Transverse colon (tissue), 4 donors: ENCODE measurements at places on chromosomes 4 and X. TPM values are rescaled to one million over a fixed set of nuclear protein-coding genes. Genes with fewer than 3 reads are reported as not detected.

- DNase-seq = no peak
- no peak overlapping the region for H3K4me3 ChIP-seq
- H3K4me1 ChIP-seq = peaks cover 5% of the 10 kb centered on the region
Observed at GRCh38 chr4:83599183-83599582, 63.3 kb downstream of the GPAT3 start.

The ZNF280C gene
- 4.2 TPM for total RNA-seq

GRCh38 chr4:93072292-93072691, 756.3 kb upstream of the ATOH1 start:
- no peak overlapping the region for H3K4me3 ChIP-seq
- no peak overlapping the region for H3K27ac ChIP-seq
- no peaks in the 10 kb centered on the region for H3K36me3 ChIP-seq
- DNase-seq = no peak
- no peaks in the 10 kb centered on the region for H3K27me3 ChIP-seq
- H3K4me1 ChIP-seq = no peaks in the 10 kb centered on the region

The RWDD4 gene
- 4.1 TPM for total RNA-seq

- no peak overlapping the region for H3K4me3 ChIP-seq
- H3K36me3 ChIP-seq = no peaks in the 10 kb centered on the region
- H3K27me3 ChIP-seq = no peaks in the 10 kb centered on the region
- DNase-seq = peak; percentile 50
Observed at GRCh38 chr4:8200302-8200975, 1.3 kb downstream of the SH3TC1 start.

DNA sequence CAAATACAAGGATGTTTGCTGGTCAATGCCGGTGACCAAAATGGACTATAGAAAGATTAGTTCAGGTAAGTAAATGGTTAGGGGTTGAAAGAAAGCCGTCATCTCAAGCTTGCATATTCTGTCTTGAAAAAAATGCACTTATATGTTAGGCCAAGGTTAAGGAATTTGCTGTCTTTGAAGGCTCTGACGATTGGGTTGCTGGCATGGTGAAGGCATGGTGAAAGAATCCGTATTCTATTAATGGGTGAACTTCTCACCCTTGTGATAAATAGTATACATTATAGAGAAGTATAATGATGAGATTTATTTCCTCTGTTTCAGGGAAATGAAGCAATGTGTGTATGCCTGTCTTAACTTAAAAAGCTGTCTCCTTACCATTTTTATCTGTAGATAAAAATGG, 132.6 kb downstream of the ADGRL3 start:
- H3K27ac ChIP-seq = no peak overlapping the region
- no peaks in the 10 kb centered on the region for H3K36me3 ChIP-seq
- no peak for DNase-seq
- H3K4me3 ChIP-seq = no peak overlapping the region
- no peaks in the 10 kb centered on the region for H3K27me3 ChIP-seq

The CCDC110 gene
- total RNA-seq = not detected

GRCh38 chrX:102934624-102935023, 2.4 kb upstream of the RAB40AL start:
- no peak overlapping the region for H3K27ac ChIP-seq
- no peaks in the 10 kb centered on the region for H3K27me3 ChIP-seq
- DNase-seq = peak; percentile 18
- no peaks in the 10 kb centered on the region for H3K36me3 ChIP-seq

The L1CAM gene
- total RNA-seq = 5.2 TPM

The SYP gene
- total RNA-seq = 7.4 TPM

DNA sequence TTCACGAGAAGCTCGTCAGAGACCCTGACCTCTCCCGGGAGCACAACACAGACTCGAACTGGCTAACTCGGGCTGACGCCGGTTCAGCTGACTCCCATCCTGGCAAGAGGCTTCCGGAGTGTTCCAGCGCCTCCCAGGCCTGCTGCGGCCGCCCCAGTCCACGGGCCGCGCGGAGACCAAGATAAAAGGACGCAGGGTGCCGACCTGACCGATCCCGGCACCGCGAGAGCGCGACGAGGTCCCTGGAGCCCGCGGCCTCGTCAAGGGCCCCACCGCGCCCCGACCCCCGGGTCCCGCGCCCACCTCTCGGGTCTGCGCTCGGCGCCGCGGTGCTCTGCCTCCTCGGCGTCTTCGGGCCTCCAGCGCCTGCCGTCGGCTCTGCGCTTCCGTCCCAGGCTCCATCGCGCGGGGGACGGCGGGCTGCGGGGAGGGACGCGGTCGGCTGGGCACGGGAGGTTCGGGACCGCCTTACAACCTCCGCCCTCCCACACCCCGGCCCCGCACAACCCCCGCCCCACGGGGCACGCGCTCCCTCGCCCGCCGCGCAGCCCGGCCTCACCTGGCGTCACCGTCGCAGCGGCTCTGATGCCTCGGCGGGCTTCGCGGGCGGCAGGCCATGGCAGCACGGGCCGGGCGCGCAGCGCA, 426 bp downstream of the SLBP start:
- H3K27ac ChIP-seq = peak overlapping the region; percentile 99
- no peaks in the 10 kb centered on the region for H3K36me3 ChIP-seq
- DNase-seq = peak; percentile 63
- H3K27me3 ChIP-seq = no peaks in the 10 kb centered on the region
- peaks cover 43% of the 10 kb centered on the region for H3K4me1 ChIP-seq

DNA sequence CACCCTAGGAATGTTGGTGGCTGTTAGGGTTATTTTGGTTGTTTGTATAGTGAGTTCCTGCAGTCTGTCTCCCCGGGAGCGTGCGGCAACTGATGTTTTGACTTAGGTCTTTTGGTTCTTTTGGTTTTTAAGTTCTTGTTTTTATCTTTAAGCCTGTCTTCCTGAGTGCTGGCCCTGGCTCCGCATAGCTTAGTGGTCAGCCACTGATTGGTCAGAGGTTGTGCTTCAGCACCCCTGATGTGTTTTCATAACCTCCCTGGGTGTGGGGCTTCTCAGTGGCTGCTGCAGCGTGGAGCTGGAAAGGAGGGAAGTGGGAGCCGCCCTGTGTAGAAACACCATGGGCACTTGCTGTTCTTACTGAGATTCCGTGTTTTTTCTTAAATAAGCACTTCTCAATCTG, 5.1 kb downstream of the PIGG start:
- H3K36me3 ChIP-seq = no peaks in the 10 kb centered on the region
- no peak overlapping the region for H3K4me3 ChIP-seq
- DNase-seq = no peak
- no peaks in the 10 kb centered on the region for H3K27me3 ChIP-seq

GRCh38 chr4:90996813-90997212, 869.6 kb downstream of the CCSER1 start:
- H3K4me1 ChIP-seq = no peaks in the 10 kb centered on the region
- no peak overlapping the region for H3K27ac ChIP-seq
- H3K27me3 ChIP-seq = no peaks in the 10 kb centered on the region
- H3K36me3 ChIP-seq = no peaks in the 10 kb centered on the region
- no peak overlapping the region for H3K4me3 ChIP-seq

- H3K27ac ChIP-seq = no peak overlapping the region
- no peaks in the 10 kb centered on the region for H3K36me3 ChIP-seq
- no peak overlapping the region for H3K4me3 ChIP-seq
- no peaks in the 10 kb centered on the region for H3K4me1 ChIP-seq
- DNase-seq = no peak
- H3K27me3 ChIP-seq = no peaks in the 10 kb centered on the region
Observed at GRCh38 chrX:132227383-132228112, 8.3 kb upstream of the RAP2C start.

The WAS gene
- total RNA-seq = 5.9 TPM

DNA sequence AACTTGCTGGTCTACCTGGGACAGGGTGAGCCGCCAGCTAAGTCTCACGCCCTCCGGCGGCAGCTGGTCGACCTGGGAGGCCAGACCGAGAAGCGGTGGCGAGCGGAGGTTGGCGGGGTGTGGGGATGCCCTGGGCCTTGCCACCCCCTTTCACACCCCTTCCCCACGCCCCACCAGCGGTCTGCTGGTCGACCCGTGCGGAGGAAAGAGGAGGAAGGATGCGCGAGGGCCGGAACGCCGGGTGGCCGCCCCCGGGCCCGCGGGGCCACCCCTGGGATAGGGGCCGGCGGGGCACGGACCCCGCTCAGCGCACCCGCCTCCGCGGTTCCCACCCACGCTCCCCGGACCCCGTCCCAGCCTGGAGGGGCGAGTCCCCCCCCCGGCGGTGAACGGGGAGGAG, 28.3 kb upstream of the DCAF12L1 start:
- H3K4me3 ChIP-seq = no peak overlapping the region
- DNase-seq = no peak
- H3K27me3 ChIP-seq = no peaks in the 10 kb centered on the region
- H3K4me1 ChIP-seq = no peaks in the 10 kb centered on the region
- no peaks in the 10 kb centered on the region for H3K36me3 ChIP-seq
- no peak overlapping the region for H3K27ac ChIP-seq

- no peak overlapping the region for H3K27ac ChIP-seq
- no peak for DNase-seq
- H3K4me3 ChIP-seq = no peak overlapping the region
- H3K4me1 ChIP-seq = peaks cover 15% of the 10 kb centered on the region
- H3K36me3 ChIP-seq = no peaks in the 10 kb centered on the region
Observed at GRCh38 chr4:87002682-87003043, 67.9 kb downstream of the AFF1 start.

GRCh38 chr4:107034091-107034995, 1.8 kb downstream of the DKK2 start:
- H3K27ac ChIP-seq = no peak overlapping the region
- peak; percentile 7 for DNase-seq
- no peaks in the 10 kb centered on the region for H3K36me3 ChIP-seq
- peaks cover 23% of the 10 kb centered on the region for H3K4me1 ChIP-seq
- peaks cover 75% of the 10 kb centered on the region for H3K27me3 ChIP-seq

- H3K27me3 ChIP-seq = no peaks in the 10 kb centered on the region
- no peak for DNase-seq
- peak overlapping the region; percentile 54 for H3K27ac ChIP-seq
- H3K36me3 ChIP-seq = no peaks in the 10 kb centered on the region
Observed at GRCh38 chr4:3073158-3074077, 920 bp downstream of the HTT-AS start.

The MAGEC1 gene
- not detected for total RNA-seq

The NAA11 gene
- not detected for total RNA-seq

The GYG2 gene
- 6.8 TPM for total RNA-seq
